ENCODE measurements at places on chromosomes 13 and 19.
A peak's percentile ranks its signal among the peaks of the same experiment; 100 is the strongest.

DNA sequence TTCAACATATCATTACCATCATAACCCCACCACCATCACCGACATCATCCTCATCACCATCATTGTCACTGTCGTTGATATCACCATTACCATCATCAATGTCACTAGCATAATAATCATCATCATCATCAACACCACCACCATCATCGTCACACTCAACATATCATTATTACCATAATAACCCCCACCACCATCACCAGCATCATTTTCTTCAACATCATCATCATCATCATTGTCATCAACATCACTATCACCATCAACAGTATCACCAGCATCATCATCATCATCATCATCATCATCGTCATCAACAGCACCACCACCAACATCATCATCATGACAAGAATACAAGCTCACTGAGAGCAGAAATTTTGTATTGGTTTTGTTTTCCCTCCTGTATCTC lies 83.8 kb downstream of the MBD3L1 start:
- DNase-seq, result no peak

GRCh38 chr19:37963190-37963936 lies 56.4 kb downstream of the SIPA1L3 start:
- DNase-seq, result peak; percentile 11

GRCh38 chr19:17772172-17772571 lies 20.9 kb downstream of the FCHO1 start:
- peak; percentile 37 for DNase-seq

DNA sequence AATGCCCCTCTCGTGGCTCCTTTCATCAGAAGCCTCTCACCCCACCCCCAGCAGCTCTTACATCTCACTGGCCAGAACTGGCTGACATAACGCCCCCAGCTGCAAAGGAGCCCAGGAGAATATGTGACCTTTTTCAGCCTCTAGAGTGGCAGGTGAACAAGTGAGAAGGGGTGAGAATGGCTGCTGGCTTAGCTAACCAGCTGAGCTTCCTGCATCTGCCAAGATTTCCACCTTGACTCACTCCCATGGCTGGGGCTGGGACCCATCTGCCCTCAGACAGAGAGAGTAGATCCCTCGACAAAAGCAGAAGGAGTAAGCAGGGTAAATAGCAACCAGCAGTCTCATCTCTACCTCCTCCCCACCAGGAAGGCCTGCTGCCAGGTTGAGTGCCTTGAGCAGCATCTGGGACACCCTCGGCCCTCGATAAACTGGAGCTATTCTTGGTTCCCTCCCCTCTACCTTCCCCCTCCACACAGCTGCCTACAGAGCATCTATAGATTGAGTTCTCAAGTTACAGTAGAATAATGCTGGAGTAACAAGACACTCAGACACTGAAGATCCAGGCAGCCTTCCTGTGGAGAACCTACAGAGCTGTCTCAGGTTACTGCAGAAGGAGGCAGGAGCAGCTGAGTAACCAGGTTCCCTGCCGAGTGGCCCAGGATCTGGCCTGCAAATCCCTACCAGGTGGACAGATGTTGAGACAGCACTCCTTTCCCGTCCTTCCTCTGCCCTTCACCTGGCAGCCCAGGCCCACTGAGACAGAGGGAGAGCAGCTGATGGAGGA lies 15.5 kb downstream of the KASH5 start:
- DNase-seq, result no peak

DNA sequence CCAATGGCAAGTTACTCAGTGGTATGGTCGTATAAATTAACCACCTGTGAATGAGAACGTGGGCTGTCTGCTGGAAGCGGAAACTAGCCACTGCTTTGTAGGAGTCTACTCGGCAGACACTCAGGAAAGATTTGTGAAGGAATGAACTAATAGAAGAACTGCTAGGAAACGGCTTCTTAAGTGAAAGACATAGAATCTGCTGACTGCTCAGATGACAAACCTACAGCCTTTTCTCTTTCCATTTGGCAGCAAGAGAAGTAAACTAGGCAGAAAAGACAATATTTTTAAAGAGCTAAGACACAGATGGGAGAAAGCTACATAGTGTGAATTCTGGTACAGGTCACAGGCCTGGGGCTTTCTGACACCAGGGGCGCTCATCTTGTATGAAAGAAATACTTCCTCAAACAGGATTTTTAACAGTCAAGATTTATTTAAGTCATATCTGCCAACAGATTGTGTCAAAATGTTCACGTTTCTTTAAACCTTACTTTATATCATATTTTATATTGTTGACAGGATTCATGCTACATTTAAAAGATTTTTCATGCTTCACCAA lies 78.4 kb downstream of the MIPEP start:
- no peak for DNase-seq

DNA sequence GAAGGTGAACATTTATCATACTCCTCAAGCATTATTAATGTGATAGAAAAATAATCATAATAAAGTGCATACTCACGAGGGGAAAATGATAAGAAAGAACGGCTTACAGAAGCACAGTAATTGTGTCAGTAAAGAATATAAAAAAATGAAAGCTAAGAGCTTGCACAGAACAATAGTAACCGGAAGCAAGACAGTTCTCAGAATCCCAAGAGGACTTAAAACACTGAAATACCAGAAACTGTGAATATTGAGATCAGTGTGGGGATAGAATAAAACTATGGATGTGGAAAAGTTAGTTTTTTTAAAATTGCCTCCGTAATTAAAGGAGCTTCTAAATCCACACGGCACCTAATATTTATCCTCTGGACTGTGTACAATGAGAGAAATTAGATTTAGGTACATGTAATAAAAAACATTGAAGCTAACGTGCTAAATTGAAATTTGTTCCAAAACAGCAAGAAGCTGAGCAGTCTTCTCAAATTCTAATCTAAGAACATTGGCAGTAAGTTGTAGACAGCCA lies 482.7 kb downstream of the SLITRK6 start:
- DNase-seq, result no peak
